ENCODE measurements at places on chromosomes 5 and 9. TPM values are rescaled to one million over a fixed set of nuclear protein-coding genes. Genes with fewer than 3 reads are reported as not detected.
A peak's percentile ranks its signal among the peaks of the same experiment; 100 is the strongest.

The LMNB1 gene
- total RNA-seq = 117 TPM

The EIF4E1B gene
- not detected for total RNA-seq

The PPP3R2 gene
- not detected for total RNA-seq

The PLAC8L1 gene
- total RNA-seq = not detected

The HTR4 gene
- total RNA-seq = not detected

The QRFP gene
- not detected for total RNA-seq

The ACSL6 gene
- total RNA-seq = not detected

The AQP3 gene
- total RNA-seq = 9.9 TPM

- peak overlapping the region; percentile 90 for H3K27ac ChIP-seq
- H3K36me3 ChIP-seq = peaks cover 12% of the 10 kb centered on the region
- no peak overlapping the region for H3K4me3 ChIP-seq
- DNase-seq = no peak
Observed at GRCh38 chr9:87613265-87614111, 112.4 kb upstream of the CTSL start.

DNA sequence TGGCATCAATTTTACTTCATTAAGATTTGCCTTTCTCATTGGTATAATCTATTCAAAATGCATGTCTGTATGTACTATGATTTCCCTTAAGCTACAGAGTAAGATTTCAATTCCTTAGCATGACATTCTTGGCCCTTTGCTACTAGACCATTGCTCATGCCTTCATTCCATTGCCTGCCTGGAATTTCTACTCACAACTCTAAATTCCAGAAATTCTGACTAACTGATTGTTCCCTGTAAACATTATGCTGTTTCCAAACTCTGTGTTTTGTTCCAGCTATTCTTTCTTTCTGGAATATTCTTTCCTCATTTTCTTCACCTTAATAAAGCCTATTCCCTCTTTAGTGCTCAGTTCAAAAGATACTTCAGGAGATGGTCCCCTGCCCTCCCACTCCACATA lies 568.8 kb upstream of the SEMA6A start:
- DNase-seq = no peak
- no peaks in the 10 kb centered on the region for H3K36me3 ChIP-seq
- H3K27ac ChIP-seq = no peak overlapping the region

- H3K4me1 ChIP-seq = peaks cover 73% of the 10 kb centered on the region
- DNase-seq = no peak
- 0 out of 2 replicates have a peak overlapping the region, but pooled peaks have one; percentile 47 for H3K27ac ChIP-seq
- no peaks in the 10 kb centered on the region for H3K27me3 ChIP-seq
- no peak overlapping the region for H3K4me3 ChIP-seq
Observed at GRCh38 chr9:76370396-76371023, 23.7 kb downstream of the RFK start.

GRCh38 chr9:126666155-126666803 lies 52.6 kb downstream of the LMX1B start:
- no peak overlapping the region for H3K27ac ChIP-seq
- H3K4me1 ChIP-seq = peaks cover 39% of the 10 kb centered on the region
- no peak overlapping the region for H3K4me3 ChIP-seq
- no peaks in the 10 kb centered on the region for H3K36me3 ChIP-seq

- peaks cover 29% of the 10 kb centered on the region for H3K27me3 ChIP-seq
- no peak for DNase-seq
- peaks cover 7% of the 10 kb centered on the region for H3K4me1 ChIP-seq
Observed at GRCh38 chr5:178241231-178241663, 8.6 kb upstream of the PHYKPL start.

GRCh38 chr5:33470544-33470943 lies 29.8 kb downstream of the TARS1 start:
- H3K4me3 ChIP-seq = no peak overlapping the region
- H3K4me1 ChIP-seq = no peaks in the 10 kb centered on the region
- H3K27me3 ChIP-seq = no peaks in the 10 kb centered on the region
- H3K36me3 ChIP-seq = peaks cover 76% of the 10 kb centered on the region

DNA sequence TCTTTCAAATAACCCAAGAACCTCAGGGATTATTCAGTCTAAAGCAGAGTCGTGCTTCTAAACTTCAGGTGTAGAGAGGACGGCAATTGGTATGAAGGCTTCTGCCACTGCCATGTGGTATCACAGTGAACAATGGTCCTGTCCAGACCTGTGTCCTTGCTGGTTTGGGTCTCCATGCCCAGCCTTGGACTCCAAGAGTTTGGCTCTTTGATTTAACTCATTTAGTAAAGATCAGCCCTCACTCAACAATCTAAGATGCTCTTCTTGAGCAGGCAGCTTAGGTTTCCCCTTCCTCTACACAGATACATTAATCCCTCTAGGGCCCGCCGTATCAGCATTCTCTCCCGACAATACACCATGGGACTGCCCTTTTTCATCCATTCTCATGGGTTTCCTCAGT lies 518.0 kb downstream of the RAB3C start:
- no peak for DNase-seq
- H3K4me1 ChIP-seq = no peaks in the 10 kb centered on the region
- H3K27me3 ChIP-seq = no peaks in the 10 kb centered on the region
- no peaks in the 10 kb centered on the region for H3K36me3 ChIP-seq

GRCh38 chr9:127809002-127809539 lies 6.4 kb downstream of the FPGS start:
- H3K36me3 ChIP-seq = peaks cover 45% of the 10 kb centered on the region
- DNase-seq = no peak
- no peak overlapping the region for H3K27ac ChIP-seq
- no peak overlapping the region for H3K4me3 ChIP-seq
- H3K4me1 ChIP-seq = peaks cover 13% of the 10 kb centered on the region

DNA sequence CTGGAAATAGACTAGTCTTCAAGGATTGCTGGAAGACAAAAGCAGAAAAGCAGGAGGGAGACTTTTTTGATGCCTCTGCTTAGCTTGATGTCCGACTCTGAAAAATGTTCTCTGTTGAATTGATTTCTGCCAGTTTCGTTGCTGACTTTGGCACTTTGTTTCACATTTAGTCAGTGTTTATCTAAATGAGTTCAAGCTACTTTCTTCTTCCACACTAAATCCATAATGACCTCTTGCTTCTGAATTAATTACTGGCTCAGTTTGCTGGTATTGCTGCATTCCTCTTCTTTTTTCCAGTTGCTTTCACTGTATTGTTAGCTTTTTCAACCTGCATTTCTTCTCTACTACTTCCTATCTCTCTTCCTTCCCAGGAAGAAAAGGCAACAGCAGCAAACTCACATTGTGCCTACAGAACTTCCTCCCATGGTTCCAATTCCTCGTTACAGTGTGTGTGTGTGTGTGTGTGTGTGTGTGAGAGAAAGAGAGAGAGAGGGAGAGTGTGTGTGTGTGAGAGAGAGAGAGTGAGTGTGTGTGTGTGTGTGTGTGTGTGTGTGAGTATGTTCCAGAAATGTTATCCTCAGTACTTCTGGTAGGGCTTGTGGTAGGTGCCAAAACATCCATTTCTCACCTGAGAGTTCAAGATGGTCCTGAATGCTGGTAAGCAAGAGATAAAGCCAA lies 234.8 kb downstream of the CSNK1G3 start:
- H3K27ac ChIP-seq = no peak overlapping the region
- no peaks in the 10 kb centered on the region for H3K27me3 ChIP-seq
- H3K36me3 ChIP-seq = no peaks in the 10 kb centered on the region
- no peak for DNase-seq

- peak; percentile 91 for DNase-seq
- peak overlapping the region; percentile 16 for H3K4me3 ChIP-seq
- peaks cover 75% of the 10 kb centered on the region for H3K4me1 ChIP-seq
- H3K27me3 ChIP-seq = no peaks in the 10 kb centered on the region
Observed at GRCh38 chr5:124660229-124661093, 86.0 kb downstream of the ZNF608 start.

DNA sequence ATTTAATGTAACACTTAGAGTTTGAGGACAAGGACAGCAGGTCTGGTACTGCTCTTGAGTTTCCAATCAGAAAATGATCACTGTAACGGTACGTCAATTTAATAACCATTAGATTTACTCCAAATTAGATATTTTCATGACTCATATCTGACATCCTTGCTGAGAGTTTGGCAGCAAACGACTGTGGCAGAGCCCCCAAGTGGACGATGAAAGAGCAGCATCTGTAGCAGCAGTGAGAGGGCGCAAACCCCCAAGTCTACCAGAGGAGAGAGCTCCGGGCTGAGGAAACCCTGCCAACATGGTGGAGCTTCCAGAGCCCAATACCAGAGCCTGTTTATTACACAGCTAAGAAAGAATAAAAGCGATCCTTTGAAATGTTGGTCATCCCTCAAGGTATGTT lies 73.2 kb upstream of the EPB41L4A start:
- no peaks in the 10 kb centered on the region for H3K36me3 ChIP-seq
- H3K27ac ChIP-seq = no peak overlapping the region
- H3K4me3 ChIP-seq = no peak overlapping the region

DNA sequence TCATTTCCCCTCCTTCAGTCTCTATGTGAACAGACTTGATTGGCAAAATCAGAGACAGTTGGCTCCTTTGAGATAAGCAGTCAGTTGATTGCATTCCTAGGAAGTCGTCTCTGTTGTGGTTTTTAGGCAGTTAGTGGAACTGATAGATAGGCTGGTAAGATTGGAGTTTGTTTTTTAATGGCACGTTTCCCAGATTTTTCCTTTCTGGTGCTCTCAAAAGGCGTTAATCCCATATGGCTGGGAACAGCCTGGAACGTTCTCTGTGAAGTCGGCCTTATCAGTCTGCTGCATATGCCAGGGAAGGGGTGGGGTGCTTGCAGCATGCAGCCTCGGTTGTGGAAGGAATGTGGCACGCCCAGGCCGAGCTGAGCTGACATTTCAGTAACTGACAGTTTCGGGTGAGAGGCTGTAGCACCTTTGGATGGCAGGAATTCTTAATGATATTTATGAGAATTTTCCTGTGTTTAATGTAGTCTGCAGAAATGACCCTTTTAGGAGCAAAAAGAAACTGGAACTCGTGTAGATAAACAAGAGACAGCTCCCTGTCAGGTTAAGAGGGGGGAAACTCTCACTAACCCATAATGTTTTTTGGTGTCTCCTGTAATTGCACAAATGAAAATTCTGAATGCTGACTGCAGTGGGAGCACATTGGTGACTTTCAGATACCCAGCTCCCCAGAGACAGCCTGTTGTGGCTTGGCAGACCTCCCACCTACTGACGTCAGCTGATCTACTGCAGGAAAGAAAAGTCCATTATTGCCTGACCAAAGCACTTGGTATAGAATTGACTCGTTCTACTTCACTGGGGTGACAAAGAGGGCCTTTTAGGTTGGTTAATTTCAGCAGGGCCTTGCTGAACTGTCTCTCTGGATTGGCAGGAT lies 6.3 kb downstream of the SPTAN1 start:
- peak; percentile 78 for DNase-seq
- 0 out of 2 replicates have a peak, but pooled peaks cover 6% of the 10 kb centered on the region for H3K36me3 ChIP-seq
- no peaks in the 10 kb centered on the region for H3K27me3 ChIP-seq
- no peak overlapping the region for H3K4me3 ChIP-seq

DNA sequence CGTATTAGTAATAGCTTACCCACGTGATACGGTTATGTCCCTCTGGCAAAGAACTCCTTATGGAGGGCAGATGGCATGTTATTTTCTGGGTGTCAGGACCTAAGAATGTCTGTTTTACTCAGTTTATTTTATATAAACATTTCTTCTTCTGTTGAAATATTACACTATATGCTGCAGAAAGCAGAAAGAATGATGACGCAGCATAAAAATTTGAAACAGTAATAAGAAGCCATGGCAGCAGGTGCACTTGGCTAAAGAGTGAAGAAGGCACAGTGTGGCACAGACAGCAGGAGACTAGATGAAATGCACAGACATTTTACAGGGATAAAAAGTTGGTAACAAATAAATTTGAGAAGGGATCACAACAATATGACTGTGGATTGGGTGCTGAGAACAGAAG lies 46.3 kb upstream of the CDH10 start:
- H3K27ac ChIP-seq = no peak overlapping the region
- no peak for DNase-seq
- H3K36me3 ChIP-seq = no peaks in the 10 kb centered on the region
